ENCODE measurements at places on chromosomes 16 and 17. TPM values are rescaled to one million over a fixed set of nuclear protein-coding genes. Genes with fewer than 3 reads are reported as not detected.

The CCR7 gene
- total RNA-seq: not detected

DNA sequence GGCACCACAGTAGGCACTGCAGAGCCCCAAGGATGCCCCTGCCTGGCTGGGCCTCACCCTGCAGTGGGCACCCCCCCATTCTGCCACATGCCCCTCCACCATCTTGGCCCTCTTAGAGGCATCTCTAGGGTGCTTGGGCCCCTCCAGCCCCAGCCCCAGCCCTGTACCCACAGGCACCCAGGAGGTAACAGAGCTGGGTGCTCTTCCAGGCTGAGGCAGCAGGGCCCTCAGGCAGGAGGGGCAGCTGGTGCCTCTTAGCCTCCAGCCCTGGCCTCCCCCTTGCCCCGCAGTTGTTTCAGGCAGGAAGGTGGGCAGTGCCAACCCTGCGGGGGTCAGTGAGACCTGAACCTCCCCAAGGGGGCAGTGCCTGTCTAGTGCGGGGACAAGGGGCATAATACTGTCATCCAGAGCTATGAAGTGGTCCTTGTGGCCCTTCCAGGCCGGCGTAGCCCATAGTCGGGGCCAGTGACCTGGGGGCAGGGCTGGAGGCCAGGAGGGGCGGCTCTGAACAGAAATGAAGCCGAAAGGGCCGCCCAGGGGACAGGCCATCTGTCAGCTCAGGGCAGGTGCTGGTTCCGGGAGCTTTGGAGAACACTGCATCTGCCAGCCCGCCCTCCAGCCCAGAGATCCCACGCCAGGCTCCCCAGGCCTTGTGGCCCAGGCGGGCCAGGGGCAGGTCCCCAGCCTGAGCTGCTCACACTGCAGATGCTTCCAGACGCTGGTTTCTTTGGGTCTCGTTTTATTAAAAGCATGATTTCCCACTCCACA is 4.9 kb upstream of the AATK start:
- no peak overlapping the region for H3K4me3 ChIP-seq
- DNase-seq: no peak
- H3K4me1 ChIP-seq: no peaks in the 10 kb centered on the region
- no peaks in the 10 kb centered on the region for H3K27me3 ChIP-seq
- H3K27ac ChIP-seq: no peak overlapping the region
- no peaks in the 10 kb centered on the region for H3K36me3 ChIP-seq

GRCh38 chr16:19936441-19936840 is 51.8 kb upstream of the GPRC5B start:
- no peak overlapping the region for H3K27ac ChIP-seq
- H3K36me3 ChIP-seq: no peaks in the 10 kb centered on the region
- H3K4me1 ChIP-seq: no peaks in the 10 kb centered on the region
- H3K27me3 ChIP-seq: no peaks in the 10 kb centered on the region
- DNase-seq: no peak

DNA sequence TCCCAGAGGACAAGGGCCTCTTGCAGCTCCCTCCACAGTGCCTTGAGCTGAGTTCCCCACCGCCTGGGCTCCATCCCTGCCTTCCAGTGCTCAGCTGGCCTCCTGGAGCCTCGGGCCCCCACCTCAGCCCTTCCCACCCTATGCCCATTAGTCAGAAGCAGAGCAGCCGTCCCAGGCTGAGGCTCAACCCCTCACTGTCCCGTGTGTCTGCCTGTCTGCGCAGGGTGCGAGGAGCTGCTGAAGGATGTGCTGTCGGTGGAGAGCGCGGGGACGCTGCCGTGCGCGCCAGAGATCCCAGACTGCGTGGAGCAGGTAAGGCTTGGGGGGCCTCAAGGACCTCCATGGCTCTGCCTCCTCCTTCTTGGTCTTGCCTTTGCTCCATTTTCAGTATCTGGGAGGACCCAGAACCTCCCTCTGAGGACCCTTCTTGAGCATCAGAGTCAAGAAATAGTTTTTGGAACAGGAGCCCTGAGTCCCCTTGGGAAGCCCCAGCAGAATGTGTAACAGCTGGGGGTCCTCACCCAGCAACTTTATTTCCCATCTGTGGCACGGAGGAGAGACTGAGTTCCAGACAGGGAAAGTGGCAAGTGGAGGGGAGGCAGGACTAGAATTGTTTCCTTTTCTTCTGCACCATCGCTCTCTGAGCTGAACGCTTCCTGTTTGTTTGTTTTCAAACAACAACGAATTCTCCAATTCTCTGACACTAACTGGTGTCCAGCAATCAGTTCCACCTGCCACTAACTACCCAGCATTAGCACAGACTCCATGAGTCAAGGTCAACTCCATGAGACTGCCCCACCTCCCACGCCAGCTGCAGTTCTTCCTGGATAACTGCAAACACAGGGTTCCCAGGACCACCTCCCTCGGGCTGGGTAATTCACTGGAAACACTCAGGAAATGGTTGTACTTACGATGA is 42.6 kb downstream of the RAB11FIP4 start:
- no peaks in the 10 kb centered on the region for H3K36me3 ChIP-seq
- H3K27ac ChIP-seq: no peak overlapping the region
- no peaks in the 10 kb centered on the region for H3K27me3 ChIP-seq
- DNase-seq: no peak
- no peaks in the 10 kb centered on the region for H3K4me1 ChIP-seq
- no peak overlapping the region for H3K4me3 ChIP-seq

The ADAM11 gene
- 0.51 TPM for total RNA-seq

DNA sequence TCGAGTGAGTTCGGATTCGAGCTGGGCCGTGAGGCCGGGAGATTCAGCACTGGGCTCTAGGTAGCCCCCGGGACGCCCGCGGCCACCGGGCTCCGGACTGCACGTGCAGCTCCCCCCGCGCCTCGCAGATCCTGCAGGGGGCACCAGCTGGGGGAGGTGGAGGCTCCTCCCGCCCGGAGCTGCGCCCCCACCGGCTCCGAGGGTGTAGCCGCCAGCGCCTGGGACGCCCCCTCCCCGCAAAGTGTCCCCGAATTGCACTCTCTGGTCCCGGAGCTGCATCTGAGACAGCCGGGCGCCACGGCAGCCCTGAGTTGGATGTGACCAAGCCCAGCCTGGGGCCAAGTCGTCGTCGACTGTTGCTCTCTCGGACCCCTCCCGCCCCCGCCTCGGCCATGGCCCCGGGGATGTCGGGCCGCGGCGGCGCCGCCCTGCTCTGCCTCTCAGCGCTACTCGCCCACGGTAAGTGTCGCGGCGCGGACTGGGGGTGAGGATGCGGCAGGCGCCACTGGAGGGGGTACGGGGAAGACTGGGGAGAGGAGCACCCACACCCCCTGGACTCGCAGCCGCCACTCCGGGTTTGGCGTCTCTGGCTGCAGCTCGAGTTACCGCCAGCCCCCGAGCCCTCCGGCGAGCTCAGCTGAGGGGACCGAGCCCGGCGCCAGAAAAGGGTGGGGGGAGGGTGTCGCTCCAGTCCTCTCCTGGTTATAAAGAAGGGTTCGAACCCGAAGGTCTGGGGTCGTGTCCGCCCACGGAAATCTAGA is 1.5 kb downstream of the TMEM132E start:
- H3K4me1 ChIP-seq: no peaks in the 10 kb centered on the region
- no peak overlapping the region for H3K4me3 ChIP-seq
- H3K36me3 ChIP-seq: no peaks in the 10 kb centered on the region
- H3K27ac ChIP-seq: no peak overlapping the region
- H3K27me3 ChIP-seq: peaks cover 78% of the 10 kb centered on the region
- no peak for DNase-seq

DNA sequence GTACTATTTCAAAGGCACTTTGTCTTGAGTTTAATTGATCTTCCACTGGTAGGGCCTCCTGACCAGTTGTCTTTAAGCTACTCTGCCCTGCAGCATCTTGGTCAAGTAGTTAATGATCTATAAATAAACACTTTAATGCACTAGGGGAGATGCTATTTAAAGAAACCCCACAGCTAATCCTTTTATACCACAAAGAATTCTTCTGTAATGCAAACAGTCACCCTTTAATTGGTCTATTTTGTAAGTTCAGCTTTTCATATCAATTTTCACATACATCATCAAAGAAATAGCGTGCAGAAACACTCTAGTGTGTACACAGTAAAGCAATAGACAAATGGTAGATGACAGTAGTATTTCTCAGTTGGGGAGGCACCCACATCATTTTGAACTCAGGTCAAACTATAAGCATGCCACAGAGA is 70.3 kb downstream of the PMP22 start:
- H3K4me3 ChIP-seq: no peak overlapping the region
- no peaks in the 10 kb centered on the region for H3K4me1 ChIP-seq
- no peaks in the 10 kb centered on the region for H3K36me3 ChIP-seq

The CDH5 gene
- 804 TPM for total RNA-seq

The MYH13 gene
- total RNA-seq: not detected

The ITGAL gene
- not detected for total RNA-seq

The ZSCAN10 gene
- not detected for total RNA-seq

- no peaks in the 10 kb centered on the region for H3K4me1 ChIP-seq
- no peak overlapping the region for H3K27ac ChIP-seq
- no peaks in the 10 kb centered on the region for H3K36me3 ChIP-seq
- no peak for DNase-seq
- H3K27me3 ChIP-seq: peaks cover 2% of the 10 kb centered on the region
These were observed 18.4 kb downstream of the EFCAB5 start for GRCh38 chr17:29959658-29960337.

DNA sequence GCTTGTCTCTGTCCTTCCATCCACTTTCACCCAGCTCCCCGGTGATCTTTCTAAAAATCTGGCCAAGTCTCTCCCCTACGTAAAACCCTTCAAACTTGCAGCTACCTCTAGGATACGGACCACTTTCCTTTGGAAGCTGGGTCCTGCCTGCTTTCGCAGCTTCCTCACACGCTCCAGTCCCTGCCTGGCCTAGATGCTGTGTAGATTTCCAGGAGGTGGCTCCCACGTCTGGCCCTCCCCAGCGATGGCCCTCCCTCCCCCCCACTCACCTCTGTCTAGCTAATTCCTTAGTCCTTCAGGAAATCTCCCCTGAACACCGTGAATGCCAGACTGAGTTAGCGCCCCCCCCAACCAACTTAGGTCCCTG is 579 bp upstream of the LRRC59 start:
- H3K36me3 ChIP-seq: peaks cover 20% of the 10 kb centered on the region
- peaks cover 21% of the 10 kb centered on the region for H3K4me1 ChIP-seq
- no peak for DNase-seq

DNA sequence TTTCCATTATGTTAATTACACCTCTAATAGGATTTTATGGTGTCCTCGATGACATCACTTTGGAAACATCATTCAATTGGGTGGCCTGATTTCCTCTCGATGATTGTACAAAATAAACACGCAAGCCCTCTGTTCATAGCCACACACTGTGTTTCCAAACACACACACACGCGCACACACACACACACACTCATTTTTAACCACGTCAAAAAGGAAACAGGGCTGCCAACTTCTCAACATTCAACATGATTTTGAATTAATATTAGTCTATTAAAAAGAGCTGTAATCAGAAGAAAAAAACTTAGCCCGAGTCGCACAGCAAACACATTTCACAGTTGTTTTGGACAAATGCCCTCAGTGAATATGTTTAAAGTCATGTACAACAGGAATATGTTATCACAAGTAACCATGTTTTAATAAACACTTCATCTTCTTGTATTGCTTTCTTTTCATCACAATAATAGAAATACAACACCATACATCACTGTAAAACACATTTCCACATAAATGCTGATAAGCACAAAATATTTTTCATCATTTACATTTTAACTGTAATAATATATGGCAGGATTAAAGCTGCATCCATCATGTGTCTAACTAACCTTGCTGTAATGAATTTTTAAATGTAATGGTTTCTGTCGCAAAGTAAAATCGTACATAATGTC is 219.1 kb upstream of the IRX3 start:
- no peak overlapping the region for H3K27ac ChIP-seq
- no peaks in the 10 kb centered on the region for H3K27me3 ChIP-seq
- H3K4me1 ChIP-seq: peaks cover 4% of the 10 kb centered on the region
- DNase-seq: peak; percentile 17
- no peak overlapping the region for H3K4me3 ChIP-seq

The ITGA2B gene
- total RNA-seq: 0.48 TPM

The VAT1 gene
- total RNA-seq: 487 TPM

GRCh38 chr17:63993368-63993985 is 4.7 kb upstream of the PRR29 start:
- no peak overlapping the region for H3K4me3 ChIP-seq
- H3K27ac ChIP-seq: no peak overlapping the region
- no peaks in the 10 kb centered on the region for H3K36me3 ChIP-seq
- no peak for DNase-seq

GRCh38 chr16:53849994-53850393 is 146.0 kb downstream of the FTO start:
- H3K36me3 ChIP-seq: no peaks in the 10 kb centered on the region
- DNase-seq: no peak
- H3K27ac ChIP-seq: no peak overlapping the region
- no peaks in the 10 kb centered on the region for H3K4me1 ChIP-seq
- no peak overlapping the region for H3K4me3 ChIP-seq

The KCNAB3 gene
- total RNA-seq: 2.4 TPM

The PARD6A gene
- total RNA-seq: 1.3 TPM

DNA sequence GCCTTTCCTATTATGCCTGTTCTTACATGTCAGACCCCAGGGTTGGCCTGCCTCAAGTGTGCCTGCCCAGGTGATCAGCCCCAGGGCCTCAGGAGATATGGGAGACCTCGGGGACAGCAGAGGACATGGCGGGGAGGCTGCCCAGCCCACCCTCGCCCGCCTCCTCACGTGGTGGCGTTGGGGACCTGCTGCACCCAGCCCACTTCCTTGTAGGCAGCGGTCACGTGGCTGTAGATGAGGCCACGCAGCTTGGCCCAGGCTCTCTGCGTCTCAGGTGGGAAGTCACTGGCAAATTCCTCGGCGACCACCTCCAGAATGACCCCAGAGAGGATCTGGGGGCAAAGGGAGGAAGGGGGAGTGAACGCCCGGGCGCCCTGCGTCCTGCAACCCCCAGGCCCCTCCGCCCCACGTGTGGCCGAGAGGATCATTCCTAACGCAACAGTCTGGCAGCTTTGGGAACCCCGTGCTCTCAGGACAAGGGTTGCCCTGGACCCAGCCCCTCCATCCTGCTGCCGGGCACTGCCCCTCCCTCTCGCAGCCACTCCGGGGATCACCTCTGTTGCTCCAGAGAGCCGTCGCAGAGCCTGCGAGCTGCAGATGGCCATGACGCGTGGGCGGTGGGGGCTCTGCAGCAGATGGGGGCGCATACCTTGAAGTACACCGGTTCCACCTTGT is 6.6 kb downstream of the CYGB start:
- DNase-seq: no peak
- H3K27ac ChIP-seq: no peak overlapping the region
- no peaks in the 10 kb centered on the region for H3K36me3 ChIP-seq
- H3K4me3 ChIP-seq: no peak overlapping the region
- H3K4me1 ChIP-seq: peaks cover 23% of the 10 kb centered on the region

The SRL gene
- 0.14 TPM for total RNA-seq

GRCh38 chr17:17462048-17462824 is 14.6 kb upstream of the MED9 start:
- no peak for DNase-seq
- no peaks in the 10 kb centered on the region for H3K36me3 ChIP-seq
- no peak overlapping the region for H3K27ac ChIP-seq
- no peak overlapping the region for H3K4me3 ChIP-seq
- H3K27me3 ChIP-seq: peaks cover 21% of the 10 kb centered on the region

GRCh38 chr16:17451843-17452242 is 18.9 kb downstream of the XYLT1 start:
- no peaks in the 10 kb centered on the region for H3K27me3 ChIP-seq
- DNase-seq: no peak
- no peaks in the 10 kb centered on the region for H3K4me1 ChIP-seq

The ALOX15B gene
- not detected for total RNA-seq

GRCh38 chr17:46776298-46777005 is 42.0 kb downstream of the WNT3 start:
- H3K4me1 ChIP-seq: no peaks in the 10 kb centered on the region
- H3K27ac ChIP-seq: no peak overlapping the region
- H3K4me3 ChIP-seq: no peak overlapping the region
- H3K27me3 ChIP-seq: no peaks in the 10 kb centered on the region
- DNase-seq: no peak

The SLC16A11 gene
- total RNA-seq: 0.53 TPM

- no peak overlapping the region for H3K27ac ChIP-seq
- DNase-seq: no peak
- H3K4me3 ChIP-seq: no peak overlapping the region
- no peaks in the 10 kb centered on the region for H3K36me3 ChIP-seq
These were observed 10.4 kb downstream of the MEFV start for GRCh38 chr16:3246002-3246401.

Measured in endothelial cell of umbilical vein (primary cell).